Head of caudate nucleus (tissue), 42 donors: ENCODE measurements at places on chromosomes 7 and 10.
A peak's percentile ranks its signal among the peaks of the same experiment; 100 is the strongest.

DNA sequence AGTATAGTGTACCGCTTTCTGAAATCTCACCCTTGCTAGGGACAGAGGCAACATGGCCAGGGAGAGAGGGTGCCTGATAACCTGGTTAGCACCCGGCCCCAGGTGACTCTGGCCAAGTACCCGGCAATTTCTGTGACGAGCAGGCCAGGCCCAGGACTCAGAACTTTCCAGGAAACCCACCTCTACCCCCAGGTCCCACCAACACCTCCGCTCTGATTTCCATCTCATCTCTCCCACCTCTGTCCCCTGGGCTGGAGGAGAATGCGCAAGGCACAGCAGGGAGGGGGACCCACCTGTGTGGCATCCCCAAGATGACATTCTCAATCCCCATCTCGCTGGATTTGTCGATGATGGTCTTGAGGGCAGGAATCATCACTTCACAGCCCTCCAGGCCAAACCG lies 11.6 kb downstream of the OGDHL start:
- no peak for DNase-seq

- no peak for DNase-seq
These were observed 97.2 kb upstream of the SEMA3A start for GRCh38 chr7:84291756-84292155.

GRCh38 chr10:74135452-74135851 lies 15.2 kb downstream of the AP3M1 start:
- no peak for DNase-seq

DNA sequence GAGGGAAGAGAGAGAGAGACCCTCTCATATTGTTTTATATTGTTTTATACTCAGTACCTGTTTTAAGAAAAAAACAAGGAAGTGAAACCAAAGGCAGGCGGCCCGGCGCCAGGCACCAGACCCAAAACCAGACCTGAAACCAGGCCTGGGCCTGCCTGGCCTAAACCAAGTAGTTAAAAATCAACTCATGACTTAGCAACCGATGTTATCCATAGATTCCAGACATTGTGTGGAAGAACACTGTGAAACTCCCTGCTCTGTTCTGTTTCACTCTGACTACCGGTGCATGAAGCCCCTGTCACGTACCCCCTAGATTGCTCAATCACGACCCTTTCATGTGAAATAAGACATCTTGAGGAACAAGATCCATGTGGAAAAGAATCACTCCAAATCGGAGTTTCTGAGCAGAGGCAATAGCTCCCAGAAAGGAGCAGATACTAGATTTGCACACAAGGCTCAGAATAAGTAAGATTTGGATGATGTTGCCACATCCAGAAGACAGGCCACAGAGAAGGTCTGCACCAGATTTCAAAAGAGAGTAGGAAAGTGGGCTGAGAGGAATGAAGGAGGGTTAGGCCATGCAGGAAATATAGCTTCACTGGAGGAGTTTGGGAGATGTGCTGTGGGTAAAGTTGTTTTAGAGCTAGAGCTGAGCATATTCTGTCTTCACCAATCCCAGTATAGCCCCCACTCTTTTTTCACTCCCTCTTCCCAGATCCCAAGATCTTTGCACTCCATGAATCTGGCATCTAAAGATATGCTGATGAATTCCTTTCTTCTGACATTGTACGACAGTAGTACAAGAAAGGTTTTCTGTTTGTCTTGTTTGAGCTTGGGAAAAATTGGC lies 8.8 kb upstream of the ZNF248 start:
- no peak for DNase-seq

GRCh38 chr7:105648561-105649401 lies 67.5 kb upstream of the EFCAB10 start:
- no peak for DNase-seq

GRCh38 chr10:121791761-121792160 lies 136.1 kb downstream of the ATE1 start:
- DNase-seq, result no peak

DNA sequence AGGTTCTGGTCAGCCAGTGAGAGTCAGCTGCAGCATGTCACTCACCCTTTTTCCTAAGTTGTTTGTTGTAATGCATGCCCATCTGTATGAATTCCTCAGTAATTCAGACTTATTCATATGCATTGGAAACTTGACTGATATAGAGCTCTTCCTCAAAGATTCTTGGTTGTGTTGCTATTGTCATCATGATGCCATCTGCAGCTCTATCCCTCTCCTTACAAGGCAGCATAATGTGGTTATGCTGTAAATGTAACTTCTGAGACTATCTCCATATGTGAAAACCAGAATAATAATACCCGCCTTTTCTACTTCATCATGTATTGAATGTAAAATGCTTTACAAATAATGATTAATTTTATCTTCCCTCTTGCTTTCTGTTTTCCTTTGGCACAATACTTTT lies 252.6 kb upstream of the MTPN start:
- no peak for DNase-seq

GRCh38 chr7:3927446-3928110 lies 626.5 kb downstream of the SDK1 start:
- DNase-seq, result no peak

- DNase-seq, result no peak
These were observed 33.3 kb upstream of the EBLN1 start for GRCh38 chr10:22250897-22251660.

DNA sequence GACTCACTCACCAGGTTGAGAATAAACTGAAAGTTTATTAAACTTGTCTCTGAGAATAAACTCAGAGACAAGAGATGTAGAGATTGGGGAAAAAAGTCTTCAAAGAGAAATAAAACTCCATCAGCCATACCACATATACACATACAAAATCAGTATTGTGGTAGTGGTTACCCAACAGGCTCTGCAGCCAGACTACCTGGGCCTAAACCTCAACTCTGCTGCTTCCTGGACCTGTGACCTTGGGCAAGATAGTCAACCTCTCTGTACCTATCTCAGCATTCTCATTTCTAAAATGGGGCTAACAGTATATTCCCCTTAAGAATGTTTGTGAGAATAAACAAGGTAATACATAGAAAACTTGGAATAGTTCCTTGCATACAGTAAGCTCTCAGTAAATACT lies 15.3 kb downstream of the TPK1 start:
- no peak for DNase-seq

- peak; percentile 91 for DNase-seq
These were observed 1.2 kb upstream of the ZMIZ1 start for GRCh38 chr10:79067241-79068202.

DNA sequence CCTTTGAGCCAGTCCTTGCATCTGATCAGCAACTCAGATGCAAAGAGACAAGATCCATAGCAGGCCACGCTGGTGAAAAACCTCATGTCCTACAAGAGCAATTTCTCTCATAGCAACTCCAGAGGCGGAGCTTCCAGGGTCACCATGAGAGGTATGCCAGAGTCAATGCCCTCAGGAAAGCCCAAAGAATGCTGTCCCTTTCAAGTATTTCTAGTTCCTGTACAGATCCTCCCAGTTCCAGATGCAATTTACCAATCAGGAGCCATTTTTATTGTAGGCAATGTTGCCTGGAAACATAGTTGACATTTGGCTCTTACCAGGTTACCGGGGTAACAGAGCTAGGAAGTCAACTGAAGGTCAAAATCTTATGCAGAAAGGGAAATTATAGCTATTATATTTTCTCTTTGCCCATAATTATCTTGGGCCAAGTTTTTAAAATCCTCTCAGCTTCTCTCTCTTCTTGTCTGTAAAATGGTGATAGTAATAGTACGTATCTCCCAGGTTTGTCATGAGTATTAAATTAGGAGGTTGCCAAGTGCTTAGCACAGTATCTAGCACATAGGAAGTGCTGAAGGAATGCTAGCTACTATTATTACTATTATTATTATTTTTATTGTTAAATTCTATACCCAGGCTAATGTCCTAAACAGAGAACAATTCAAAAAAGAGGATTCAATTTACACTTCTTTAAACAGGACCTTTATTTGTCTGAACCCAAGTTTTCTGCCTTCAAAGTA lies 46.3 kb upstream of the TM9SF3 start:
- DNase-seq, result no peak

GRCh38 chr10:55397777-55398496 lies 596.9 kb upstream of the PCDH15 start:
- DNase-seq, result no peak

DNA sequence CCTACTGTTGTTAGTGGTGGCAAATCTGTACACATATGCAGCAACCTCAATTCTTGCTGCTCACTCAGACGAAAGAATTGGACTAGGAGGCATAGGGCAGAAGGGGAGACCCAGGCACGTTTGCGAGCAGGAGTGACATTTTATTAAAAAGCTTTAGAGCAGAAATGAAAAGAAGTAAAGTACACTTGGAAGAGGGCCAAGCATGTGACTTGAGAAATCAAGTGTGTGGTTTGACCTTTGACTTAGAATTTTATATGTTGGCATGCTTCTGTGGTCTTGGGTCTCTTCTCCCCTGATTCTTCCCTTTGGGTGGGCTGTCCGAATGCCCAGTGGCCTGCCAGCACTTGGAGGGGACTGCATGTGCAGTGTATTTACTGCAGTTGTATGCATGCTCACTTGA lies 205.5 kb upstream of the SEMA3D start:
- no peak for DNase-seq

DNA sequence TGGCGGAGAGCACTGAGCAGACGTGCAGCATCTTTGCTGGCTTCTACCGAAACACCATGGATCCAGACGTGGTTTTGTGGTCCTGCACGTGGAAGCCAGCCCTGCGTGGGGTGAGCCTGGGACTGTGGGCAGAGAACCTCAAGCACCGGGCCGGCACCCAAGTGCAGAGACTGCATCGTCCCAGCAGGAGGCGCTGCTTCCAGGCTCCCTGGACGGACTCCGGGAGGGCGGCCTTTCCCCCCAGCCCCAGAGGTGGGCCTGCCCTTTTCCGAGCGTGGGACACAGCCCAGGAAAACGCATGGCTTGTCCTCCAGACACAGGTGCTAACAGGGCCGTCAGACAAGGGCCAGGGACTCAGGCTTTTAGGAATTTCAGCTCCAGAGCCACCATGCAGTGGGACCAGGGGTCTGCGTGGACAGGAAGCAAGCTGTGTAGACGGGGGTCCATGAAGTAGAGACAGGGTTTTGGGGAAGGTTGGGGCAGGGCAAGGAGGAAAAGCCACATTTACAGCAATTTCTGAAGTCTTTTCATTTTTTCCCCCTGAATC lies 303.9 kb downstream of the WDR37 start:
- no peak for DNase-seq

DNA sequence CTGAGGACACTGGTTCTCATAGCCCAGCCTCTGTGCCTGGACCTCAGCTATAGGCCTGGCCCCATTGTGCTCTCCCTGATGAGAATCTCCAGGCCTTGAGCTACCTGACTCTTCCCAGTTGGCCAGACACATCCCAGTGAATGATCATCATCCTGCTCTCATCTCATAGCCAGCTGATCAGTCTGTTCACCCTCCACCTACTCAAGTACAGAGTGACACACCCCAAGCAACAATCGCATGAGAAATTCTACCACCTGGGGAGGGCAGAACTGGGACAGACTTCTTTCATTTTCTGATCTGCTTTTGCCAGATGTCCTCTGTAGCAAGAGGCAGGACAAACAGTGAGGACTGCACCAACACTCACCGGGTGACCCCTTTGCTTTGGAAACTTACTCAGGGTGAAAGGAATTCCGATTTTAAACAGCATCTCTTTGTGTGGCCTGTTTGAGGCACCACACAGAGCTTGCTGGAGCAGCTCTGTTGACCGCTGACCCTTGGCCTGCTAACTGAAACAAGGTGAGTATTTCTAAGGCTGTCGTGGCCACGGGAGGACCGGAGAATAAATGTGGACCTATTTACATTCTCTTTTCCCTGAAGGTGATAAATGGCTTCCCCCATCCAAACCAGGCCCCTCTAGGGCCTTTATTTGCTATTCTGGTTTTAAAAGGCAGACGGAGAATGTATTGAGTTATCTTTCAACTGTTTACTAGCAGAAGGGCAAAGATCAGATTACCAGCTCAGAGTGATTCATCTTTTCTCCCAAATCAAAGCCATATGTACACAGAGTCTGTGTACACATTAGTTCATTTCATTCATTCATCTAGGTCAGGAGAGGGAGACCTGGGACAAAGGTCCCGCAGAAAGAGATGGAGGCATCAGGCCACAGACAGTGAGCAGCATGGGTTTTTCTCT lies 181.4 kb upstream of the TNS3 start:
- DNase-seq, result no peak

DNA sequence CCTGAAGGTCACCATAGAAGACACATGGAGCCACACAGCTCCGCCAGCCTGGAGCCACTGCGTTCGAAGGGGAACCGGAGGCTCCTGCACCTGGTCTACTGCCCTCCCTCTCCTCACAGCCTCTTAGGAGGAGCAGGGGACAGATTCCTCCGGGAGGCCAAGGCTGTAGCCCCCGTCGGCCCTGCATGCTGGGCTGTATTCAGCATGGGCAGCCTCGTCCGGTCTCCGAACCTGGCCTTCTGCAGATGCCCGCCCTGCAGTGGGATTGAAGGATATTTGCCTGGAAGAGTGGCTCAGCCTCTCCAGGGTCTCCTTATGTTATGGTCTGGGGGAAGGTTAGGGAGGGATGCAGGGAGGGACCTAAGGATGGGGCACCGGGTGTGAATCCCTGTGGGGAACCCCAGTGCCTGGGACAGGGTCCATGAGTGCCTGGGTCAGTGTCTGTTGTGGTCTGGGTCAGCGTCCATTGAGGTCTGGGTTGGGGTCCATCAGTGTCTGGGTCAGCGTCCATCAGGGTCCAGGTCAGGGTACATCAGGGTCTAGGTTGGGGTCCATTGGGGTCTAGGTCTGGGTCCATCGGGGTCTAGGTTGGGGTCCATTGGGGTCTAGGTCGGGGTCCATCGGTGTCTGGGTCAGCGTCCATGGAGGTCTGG lies 13.0 kb upstream of the SCART1 start:
- no peak for DNase-seq

- no peak for DNase-seq
These were observed 8.2 kb downstream of the NT5C3A start for GRCh38 chr7:33054261-33054964.

DNA sequence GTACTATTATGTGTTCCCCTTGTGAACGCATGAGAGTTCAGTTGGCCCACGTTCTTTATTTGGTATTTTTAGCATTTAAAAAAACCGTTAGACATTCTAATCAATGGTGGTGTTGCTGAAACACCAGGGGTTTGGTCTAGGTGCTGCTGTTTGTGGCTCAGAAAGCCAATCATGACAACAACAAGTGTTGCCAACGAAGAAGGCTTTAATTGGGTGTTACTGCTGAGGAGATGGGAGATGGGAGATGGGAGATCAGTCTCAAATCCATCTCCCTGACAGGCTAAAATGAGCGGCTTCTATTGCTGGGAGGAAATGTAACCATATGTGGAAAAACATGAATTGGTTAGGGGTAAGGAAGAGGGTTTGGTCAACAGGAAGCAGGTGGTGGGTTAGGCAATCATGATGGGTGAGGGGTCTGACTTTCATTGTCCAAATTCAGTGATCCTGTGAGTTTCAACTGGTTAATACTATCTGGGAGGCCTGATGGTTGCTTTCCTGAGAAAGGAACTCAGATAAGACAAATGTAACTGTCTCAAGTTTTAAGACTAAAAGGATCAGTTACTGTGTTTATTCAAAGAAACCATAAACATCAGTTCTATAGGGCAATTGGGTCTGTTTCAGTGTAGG lies 4.6 kb upstream of the ZNF425 start:
- DNase-seq, result no peak

GRCh38 chr10:51007781-51008180 lies 66.5 kb upstream of the PRKG1 start:
- DNase-seq, result no peak
